ENCODE measurements at places on chromosomes 2 and 18.

DNA sequence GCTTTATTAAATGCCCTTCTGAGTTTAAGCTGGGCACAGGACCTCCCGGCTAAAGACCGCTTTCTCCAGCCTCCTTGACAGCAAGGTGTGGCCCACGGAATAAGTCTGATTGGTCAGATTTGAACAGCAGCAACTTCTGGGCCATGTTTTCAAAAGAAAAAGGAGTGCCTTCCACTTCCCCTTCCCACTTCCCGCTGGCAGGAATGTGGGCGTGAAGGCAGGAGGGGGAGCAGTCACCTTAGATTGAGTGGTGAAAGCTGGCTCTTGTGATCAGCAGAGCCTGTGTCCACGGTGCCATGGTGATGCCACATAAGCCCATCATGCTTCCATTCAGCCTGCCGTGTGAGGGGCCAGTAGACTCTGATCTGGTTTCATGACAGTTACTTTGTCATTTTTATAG is 136.6 kb upstream of the GLI2 start:
- no peak for DNase-seq

DNA sequence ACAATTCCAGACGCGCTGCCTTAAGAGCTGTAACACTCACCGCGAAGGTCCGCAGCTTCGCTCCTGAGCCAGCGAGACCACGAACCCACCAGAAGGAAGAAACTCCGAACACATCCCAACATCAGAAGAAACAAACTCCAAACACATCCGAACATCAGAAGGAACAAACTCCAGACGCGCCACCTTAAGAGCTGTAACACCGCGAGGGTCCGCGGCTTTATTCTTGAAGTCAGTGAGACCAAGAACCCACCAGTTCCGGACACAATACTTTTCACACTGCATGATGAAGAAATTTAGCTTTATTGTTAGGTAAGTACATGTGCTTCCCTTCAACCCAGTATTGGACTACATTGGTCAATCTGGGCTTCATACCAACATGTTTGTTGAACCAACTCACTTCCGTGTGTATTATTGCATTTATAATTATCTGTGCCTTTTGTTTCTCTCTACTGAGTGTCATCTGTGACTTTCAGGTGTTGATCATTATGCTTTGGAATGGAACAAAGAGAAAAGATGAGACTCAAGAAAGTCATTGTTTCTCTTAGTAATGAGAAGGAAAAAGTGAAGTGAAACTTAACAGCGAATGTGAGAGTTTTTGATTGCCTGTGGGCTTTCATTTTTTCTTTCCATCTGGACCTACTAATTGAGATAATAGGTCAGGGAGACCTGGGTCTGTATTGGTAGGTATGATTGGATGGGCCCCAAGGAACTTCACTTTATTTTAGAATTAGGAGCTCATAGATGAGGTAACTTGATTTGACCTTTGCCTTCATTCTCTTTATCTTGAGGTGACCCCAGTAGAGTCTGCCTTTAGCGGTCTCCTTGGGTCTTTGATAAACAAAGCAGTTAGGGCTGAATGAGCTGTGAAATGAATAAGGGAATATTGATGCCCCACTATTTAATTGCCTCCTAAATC is 76.1 kb upstream of the CAVIN2 start:
- no peak for DNase-seq

GRCh38 chr18:417495-417894 is 83.0 kb downstream of the COLEC12 start:
- DNase-seq, result no peak

GRCh38 chr2:216151313-216152025 is 42.3 kb downstream of the XRCC5 start:
- DNase-seq, result no peak

DNA sequence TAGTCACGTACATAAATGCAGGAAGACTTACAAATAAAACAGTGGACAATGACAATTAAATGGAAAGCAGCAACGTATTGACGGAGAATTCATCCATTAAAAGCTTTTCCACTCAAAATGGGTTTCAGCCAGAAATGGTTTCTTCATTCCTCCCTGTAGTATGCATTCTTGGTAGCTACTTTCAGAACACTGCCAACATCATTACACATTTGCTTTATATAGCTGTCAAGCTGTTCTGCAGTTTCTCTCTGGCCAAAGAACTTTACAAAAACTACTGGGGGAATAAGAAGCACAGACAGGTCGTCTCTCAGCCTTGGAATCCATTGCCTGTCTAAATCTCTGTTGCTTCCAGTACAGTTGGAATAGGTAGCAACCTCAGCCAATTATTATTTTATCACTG is 84.1 kb upstream of the NCKAP5 start:
- no peak for DNase-seq

DNA sequence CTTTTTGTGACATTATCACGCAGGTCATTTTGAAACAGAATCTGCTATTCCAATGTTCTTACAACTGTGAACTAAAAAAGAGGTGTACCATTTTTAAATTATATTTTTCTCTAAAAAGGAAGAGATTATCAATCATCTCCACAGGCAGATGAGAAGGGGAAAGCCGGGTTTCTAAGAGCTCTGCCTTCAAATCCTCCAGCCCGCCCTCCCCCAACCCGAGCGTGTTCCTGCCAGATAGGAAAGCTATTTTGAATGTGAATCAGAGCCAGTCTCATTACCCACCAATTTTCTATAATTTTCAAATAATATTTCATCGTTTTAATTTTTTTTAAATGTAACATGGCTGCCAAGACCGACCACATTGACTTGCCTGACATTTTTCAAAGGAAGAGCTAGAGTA is 65.9 kb downstream of the KCNF1 start:
- no peak for DNase-seq

DNA sequence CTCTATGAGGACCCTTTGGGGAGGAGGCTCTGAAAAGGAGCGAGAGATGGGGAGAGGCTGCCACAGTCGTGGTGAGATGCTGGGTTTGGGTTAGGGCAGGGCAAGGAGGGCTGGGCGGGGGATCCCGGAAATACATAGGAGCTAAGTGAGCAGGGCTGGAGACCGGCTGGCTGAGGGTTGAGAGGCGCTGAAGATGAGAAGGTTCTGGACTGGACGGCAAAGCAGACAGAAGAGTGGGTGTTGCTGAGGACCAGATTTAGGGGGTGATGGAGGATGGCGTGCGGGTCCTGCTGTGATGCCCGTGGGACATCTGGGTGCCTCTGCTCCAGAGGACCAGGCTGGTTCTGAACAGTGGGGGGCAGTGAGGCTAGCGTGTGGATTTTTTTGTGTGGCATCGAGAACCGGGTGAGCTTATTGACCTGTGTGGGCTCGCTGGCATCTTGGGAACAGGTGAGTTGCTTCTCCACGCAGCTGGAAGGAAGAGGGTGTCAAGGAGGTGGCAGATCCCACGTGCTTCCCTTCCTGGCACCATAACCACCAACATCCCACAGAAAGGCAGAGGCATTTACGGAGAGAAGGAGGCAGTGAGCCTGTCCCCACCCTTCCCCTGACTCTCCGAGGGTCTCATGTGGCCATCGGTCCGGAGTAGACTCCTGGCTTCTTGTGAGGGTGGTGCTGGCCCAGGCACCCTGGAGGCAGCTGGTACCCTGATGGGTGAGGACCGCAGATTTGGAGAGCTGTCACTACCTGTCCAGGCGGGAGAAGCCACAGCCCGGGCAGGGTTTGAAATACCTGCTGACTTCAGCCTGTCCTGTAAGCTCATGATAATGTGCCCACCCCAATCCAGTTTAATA is 70.3 kb downstream of the ASB1 start:
- DNase-seq, result no peak

GRCh38 chr18:21538230-21538629 is 62.3 kb downstream of the ESCO1 start:
- DNase-seq, result no peak

DNA sequence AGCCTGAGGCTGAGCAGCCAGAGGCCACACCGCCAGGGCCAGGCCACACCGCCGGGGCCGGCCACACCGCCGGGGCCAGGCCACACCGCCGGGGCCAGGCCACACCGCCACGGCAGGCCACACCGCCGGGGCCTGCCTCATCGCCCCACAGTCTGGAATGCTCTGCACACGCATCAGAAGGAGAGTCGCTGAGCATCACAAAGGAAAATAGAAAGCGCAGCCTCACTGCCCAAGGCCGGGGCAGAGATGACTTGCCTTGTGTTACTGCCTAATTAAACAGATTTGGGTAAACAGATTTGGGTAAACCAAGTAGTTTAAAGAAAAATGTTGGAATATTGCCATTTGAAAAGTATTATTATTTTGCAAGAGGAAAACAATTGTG is 10.4 kb upstream of the NFATC1 start:
- no peak for DNase-seq

GRCh38 chr2:239791526-239792404 is 233.4 kb downstream of the NDUFA10 start:
- no peak for DNase-seq

DNA sequence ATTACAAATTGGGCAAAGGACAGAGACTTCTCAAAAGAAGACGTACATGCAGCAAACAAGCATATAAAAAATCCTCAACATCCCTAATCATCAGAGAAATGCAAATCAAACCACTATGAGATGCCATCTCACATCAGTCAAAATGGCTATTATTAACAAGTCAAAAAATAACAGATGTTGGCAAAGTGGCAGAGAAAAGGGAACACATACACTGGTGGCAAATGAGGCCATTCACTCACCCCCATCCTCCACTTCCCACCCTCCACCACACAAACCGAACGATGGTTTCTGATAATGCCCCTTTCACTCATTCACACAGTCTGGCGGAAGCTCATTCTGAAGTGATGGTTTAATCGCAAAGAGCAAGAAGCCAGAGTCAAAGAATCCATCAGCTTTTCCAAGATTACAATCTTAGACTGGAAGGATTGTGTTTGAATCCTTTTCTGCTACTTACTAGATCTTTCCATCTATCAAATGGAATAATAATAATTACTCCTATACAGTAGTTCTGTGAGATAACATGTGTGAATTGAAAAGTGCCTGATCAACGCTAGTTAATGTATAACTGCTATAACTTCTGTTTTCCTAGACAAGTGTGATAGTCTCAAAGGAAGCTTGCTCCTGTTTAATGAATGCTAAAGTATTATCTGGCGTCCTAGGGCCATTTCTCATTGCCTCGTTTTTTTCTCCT is 16.9 kb upstream of the CD28 start:
- no peak for DNase-seq

- DNase-seq, result no peak
These were observed 58.3 kb downstream of the NFATC1 start for GRCh38 chr18:79453816-79454735.

GRCh38 chr2:99636144-99637034 is 146.6 kb upstream of the REV1 start:
- DNase-seq, result no peak

DNA sequence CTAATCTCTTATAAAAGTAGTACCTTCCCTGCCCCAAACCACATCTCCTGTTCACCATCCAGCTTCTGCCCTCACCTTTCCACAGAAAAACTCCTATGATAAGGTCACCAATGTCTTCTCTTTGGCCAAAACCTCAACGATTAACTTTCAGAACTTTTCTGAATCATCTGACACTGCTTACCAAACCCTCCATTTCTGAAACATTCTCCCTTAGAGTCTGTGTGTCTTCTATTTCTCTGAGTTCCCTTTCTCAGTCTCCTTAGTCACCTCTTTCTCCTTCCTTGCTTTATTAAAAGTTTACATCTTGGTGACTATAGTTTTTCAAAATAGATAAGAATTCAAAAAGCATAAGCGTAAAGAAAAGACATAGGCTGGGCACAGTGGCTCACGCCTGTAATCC is 51.3 kb upstream of the SP3 start:
- no peak for DNase-seq

DNA sequence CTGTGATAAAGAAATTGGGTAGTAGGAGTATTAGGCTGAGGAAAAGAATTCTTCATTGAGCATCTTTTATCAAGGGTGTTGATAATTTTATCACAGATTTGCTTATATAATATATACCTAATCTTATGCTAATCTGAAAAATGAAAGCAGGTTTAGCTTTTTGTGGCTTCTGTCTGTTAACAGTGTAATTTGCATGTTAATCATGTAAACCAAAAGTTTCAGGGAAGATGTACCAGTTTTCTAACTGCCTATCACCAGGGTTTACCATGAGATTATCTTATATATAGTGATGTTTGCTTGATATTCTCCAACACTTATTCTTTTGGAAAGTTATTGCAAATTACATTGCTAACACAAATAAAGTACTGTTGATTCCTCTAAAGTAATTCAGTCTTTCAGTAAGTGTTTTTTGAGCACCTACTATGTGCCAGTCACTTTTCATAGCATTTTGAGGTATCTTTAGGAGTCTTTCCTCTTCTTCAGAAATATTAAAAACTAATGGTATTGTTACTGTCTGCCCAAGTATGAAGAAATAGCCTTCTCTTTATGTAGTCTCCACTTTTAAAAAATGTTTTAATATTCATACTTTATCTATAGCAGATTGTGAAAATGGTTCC is 41.6 kb downstream of the GCC2 start:
- DNase-seq, result no peak
